ENCODE measurements at places on chromosomes 4 and X.
A peak's percentile ranks its signal among the peaks of the same experiment; 100 is the strongest.

GRCh38 chr4:105625214-105625613, 72.8 kb downstream of the ARHGEF38 start:
- DNase-seq: no peak

- DNase-seq: no peak
These were observed 6.6 kb upstream of the GRPEL1 start for GRCh38 chr4:7074426-7074825.

GRCh38 chr4:111639120-111639690, 506.0 kb upstream of the FAM241A start:
- DNase-seq: no peak

DNA sequence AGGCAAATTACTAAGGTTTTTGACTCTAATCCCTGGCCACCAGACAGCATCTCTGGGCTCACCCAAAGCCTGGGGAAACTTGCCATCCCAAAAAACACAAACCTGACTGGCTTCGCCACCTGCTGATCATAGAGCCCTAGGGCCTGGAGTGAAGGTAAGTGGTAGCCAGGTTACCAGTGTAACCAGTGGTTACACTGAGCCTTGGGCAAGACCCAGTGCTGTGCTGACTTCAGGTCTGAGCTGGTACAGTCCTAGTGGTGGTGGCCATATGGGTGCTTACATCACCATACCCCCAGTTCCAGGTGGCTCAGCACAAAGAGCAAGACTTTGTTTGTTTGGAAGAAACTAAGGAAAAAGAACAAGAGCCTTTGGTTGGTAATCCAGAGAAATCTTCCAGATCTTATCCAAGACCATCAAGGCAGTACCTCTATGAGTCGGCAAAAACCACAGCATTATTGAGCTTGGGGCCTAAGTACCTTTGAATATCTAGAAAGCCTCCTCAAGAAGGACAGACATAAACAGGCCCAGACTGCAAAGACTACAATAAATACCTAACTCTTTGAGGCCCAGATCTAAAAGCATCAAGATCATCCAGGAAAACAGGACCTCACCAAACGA, 13.7 kb downstream of the MED14 start:
- no peak for DNase-seq

DNA sequence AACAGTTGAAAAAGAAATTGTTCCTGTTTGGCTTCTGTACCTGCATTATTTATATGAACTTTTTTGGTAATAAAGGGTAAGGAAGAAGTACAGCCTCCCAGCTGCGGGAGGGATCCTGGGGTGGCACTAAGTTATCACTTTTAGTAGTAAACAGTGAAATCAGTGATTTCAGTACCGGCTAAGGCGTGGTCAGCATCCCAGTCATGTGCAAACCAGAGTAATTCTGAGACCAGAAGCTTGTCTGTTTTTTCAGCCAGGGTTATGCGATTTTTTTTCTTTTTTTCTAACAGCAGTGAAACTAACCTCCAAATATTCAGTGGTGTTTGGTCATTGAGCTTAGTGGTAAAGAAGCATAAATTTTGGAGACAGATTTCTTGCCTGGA, 3.3 kb downstream of the EGF start:
- no peak for DNase-seq

GRCh38 chr4:26307037-26307800, 13.6 kb upstream of the RBPJ start:
- DNase-seq: no peak

DNA sequence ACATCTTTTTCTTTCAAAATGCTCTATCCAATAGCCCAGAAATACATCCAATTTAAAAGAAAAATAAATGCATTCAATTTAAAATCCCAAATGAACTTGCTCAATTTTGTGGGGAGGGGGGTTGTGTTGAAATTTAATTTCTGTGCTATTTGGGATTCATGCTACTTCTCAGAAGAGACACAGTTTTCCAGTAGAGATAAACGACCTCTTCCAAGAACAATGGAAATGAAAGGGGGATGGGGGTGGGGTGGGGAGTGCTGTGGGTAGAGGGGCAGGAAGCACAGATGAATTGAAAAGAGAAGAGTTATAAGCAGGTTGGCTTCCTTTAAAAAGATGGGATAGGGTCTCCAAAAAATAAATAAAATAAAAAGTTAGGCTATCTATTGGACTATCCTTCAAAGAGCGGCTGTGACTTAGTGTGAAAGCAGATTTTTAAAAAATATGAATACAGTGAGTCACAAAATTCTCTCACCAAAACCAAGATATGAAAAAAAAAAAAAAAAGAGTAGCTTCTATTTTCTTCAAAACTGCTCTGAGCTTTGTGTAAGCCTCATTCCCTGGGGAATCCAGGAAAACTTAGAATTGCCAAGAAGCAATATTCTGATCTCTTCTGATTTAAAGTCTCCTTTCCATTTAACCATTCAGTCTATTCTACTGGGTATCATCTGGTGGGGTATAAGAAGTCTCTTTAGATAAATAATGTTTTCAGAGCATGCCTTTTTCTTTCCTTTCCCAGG, 324.3 kb downstream of the PTTG2 start:
- DNase-seq: no peak

- no peak for DNase-seq
These were observed 23.6 kb downstream of the KIF4A start for GRCh38 chrX:70313503-70313902.

- no peak for DNase-seq
These were observed 23.8 kb downstream of the ARHGAP10 start for GRCh38 chr4:147755561-147756295.

GRCh38 chrX:129249563-129249962, 273.7 kb downstream of the SMARCA1 start:
- no peak for DNase-seq

DNA sequence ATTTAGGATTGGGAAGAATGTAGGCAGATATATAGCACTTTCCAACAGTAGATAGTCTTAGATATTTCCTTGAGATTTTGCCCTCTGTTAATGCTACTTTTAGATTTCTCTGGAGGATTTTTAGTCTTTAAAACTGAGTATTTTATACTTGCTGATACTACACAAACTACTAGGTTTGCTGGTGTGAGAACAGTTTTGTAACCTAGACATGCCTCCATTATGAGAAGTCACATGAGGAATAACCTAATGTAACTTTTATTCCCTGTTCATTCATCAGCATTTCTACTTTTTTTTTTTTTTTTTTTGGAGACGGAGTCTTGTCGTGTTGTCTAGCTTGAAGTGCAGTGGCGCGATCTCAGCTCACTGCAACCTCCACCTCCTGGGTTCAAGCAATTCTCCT, 137.2 kb downstream of the RAPGEF2 start:
- DNase-seq: no peak

DNA sequence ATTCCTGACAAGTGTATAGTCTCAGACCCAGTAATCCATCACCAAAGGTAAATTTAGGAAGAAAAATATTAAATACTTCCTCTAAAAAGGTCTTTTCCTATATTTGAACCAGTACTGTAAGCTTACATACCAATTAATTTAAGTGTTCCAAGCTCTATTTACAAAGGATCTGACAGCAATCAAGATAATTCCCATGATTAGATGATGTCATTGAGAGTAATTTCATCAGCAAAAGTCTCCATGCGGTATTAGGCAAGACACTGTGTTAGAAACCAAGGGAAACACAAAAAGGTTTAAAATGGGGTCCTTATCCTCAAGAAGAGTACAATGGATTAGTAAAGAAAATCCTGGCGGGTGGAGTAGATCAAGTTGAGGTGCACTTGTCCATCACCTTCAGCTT, 198.5 kb downstream of the PRDM5 start:
- DNase-seq: no peak

GRCh38 chrX:76555816-76556215, 128.3 kb downstream of the MAGEE1 start:
- no peak for DNase-seq

GRCh38 chr4:171876636-171877035, 63.4 kb downstream of the GALNTL6 start:
- DNase-seq: no peak

DNA sequence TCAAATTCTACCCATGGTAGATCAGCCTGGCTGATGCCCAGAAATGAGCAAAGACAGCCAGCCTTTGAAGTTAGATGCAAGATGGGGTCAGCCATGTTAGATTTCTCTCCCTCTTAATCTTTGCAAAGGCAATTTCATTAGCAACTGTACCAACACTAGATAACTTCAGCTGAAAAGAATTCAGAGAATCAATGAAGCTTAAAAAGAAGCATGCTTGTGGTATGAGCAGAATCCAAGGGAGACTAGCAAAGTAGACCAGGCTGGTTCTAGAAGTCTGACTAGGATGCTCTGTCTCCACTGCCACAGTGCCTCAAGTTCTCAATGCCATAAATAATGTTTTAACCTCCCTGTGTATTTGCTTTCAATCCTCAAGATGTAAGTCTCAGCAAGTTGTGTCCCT, 247.3 kb downstream of the SLC7A11 start:
- no peak for DNase-seq

- no peak for DNase-seq
These were observed 151.3 kb downstream of the THOC2 start for GRCh38 chrX:123581586-123581985.

- DNase-seq: no peak
These were observed 110.7 kb downstream of the CFAP299 start for GRCh38 chr4:80446248-80446647.

DNA sequence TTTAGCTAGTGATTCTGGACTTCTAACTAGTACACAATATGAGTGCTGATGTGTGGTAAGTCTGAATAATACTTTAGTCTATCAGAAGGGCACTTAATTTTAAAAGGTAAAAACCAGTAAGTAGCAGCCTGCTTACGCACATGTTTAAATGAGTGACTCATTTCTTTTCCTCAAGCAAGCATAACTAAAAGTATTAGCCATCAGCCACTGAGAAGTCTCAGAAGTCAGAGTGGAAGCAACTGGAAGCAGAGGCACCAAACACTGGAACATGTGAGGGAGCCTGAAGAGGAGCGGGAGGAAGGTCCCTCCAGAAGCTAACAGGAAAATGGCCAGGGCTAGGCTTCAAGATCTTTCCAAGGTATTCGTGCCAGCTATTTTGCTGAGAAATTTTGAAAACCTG, 257.7 kb downstream of the RAPGEF2 start:
- DNase-seq: no peak

DNA sequence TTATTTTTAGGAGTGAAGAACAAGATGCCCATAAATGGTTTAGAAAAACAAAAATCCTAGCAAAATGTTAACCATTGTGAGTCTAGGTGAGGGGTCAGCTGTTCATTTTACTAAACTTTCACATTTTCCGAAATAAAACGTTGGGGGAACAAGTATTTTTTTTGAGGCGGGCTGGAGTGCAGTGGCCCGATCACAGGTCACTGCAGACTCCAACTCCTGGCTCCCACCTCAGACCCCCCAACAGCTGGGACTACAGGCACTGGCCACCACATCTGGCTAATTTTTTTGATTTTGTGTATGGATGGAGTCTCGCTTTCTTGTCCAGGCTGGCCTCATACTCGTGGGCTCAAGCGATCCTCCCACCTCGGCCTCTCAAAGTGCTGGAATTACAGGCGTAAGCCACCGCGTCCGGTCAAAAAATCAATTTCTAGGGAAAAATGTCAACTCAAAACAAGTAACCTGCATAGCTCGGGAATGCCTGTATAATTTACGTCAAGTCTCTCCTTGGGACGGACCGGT, 742 bp upstream of the TAF1 start:
- no peak for DNase-seq

- DNase-seq: no peak
These were observed 1255.7 kb downstream of the ADGRL3 start for GRCh38 chr4:62455871-62456270.

GRCh38 chr4:77187322-77187721, 30.3 kb downstream of the CCNG2 start:
- no peak for DNase-seq

DNA sequence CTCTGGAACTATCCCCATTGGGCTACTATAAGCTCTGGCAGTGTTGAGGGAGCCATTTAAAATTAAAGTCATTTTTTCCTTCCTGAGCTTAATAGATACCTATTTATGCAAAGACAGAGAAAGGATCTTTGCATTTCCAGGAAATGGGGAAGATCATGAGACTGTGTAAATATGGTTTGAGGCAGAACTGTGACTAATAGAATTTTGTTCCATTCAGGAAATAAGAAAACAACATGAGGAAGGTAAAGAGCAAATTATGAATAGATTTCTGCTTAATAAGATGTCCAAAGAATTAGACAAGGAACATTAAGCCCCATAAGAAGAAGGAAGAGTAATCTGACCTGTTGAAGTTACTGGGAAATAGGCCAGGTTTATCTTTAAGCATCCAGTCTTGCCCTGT, 17.8 kb upstream of the TBC1D19 start:
- DNase-seq: no peak

- no peak for DNase-seq
These were observed 540.9 kb downstream of the PPP4R3C start for GRCh38 chrX:26922278-26922677.

GRCh38 chr4:148283665-148284064, 158.5 kb downstream of the NR3C2 start:
- DNase-seq: no peak

- DNase-seq: no peak
These were observed 17.4 kb upstream of the PWWP3B start for GRCh38 chrX:106150701-106151100.

- DNase-seq: no peak
These were observed 24.4 kb upstream of the RP2 start for GRCh38 chrX:46812445-46812844.

DNA sequence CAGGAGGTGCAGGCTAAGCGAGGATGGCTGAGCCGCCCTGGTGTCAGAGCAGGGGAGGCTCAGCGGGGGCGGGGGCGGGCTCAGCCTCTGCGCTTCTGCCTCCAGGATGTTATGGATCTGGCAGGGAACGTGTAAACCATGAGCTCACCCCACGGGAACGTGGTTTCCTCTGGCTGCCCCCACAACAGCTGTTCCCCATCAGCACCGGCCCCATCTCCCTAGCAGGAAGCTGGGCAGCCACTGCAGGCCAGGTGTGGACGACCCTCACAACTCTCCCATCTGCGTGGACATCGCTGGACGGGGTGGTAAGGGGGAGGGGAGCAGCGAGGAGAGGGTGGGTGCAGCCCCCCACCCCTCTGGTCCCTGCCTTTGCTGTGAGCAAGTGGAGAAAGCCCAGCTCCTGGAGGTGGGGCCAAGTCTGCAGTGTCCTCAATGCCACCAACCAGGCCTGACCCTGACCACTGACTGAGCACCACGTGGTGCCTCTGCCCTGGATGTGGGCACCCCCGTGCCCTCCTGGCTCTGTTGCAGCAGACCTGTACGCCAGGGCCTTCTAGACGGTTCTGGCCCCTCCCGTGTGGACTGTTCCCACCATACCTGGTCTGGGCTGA, 28.1 kb upstream of the SPON2 start:
- DNase-seq: peak; percentile 59

- DNase-seq: no peak
These were observed 12.1 kb upstream of the DCTD start for GRCh38 chr4:182929296-182929695.

Measured in immature natural killer cell (primary cell).